ENCODE measurements at places on chromosomes 12 and 14.

DNA sequence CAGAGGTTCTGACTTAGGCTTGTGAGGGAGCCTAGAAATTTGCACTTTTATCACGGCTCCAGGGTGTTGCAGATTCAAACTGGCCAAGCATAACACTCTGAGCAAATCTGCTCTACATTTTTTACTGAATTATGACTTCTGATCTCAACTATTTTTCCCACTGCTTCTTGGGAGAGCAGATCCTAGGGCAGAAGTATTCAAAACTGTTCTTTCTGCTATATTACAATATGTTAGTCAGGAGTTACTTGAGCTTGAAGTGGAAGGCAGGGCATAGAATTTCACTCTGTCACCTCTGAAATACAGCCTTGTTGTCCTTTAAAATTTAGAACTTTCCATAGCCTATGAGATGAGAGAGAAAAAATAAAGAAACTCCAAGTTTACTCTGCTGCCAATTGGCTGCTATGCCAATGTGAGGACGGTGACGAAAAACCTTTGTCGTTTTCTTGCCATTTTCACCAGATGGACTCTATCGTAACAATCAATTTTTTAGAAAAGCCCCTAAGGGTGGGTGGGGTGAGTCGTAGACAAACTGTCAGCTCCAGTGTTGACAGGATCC, 16.4 kb upstream of the KERA start:
- no peak for DNase-seq

GRCh38 chr12:47080725-47081502, 1.2 kb upstream of the AMIGO2 start:
- DNase-seq, result no peak

- no peak for DNase-seq
Measured at GRCh38 chr12:22459838-22460490, 84.4 kb downstream of the C2CD5 start.

DNA sequence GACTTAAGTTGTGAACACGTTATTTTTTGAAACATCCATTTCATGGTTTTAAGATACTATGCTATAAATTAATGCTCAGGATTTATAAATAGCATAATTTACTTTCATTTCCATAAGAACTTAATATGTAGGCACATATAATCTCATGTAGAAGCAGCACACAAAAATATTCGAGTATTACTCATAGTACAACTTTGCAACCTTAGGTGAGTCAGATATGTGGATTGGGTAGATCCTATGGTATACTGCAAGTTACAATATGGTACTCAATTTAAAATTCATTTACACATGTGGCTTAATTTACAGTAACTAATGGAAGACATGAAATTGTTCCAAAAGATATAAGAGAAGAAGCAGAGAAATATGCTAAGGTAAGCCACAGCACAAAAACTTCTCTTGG, 26.0 kb downstream of the PSMA3 start:
- DNase-seq, result no peak

DNA sequence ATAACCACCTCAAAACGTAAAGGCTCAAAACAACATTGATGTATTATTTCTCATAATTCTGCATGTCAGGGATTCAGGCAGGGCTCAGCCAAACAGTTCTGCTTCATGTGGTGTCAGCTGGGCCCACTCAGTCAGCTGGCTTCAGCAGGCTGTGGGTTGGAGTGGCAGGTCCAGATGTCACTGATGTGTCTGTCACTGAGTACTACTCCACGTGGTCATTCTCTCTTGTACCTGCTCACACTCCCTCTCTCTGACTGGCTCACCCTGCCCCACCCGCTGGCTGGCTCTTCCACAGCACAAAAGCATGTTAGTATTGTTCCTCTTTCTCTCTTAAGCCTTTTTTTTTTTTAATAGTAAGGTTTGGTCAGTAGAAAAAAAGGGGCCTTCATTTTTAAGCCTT, 182.4 kb downstream of the DICER1 start:
- DNase-seq, result no peak

DNA sequence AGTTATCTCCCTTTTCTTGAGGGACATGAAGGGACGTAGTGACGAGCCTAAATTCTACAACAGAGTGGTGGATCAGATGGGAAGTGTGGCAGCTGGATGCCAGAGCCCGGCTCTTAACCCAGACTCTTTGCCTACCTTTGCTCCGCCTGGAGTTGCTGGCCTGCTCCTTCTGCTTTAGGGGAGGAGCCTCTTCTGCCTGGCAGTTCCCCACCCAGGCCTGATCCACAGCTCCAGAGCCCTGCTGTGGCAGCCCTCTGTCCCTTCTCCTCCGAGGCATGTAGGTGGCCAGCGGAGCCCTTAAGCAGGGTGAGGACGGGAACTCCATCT, 2.3 kb upstream of the PRPH start:
- no peak for DNase-seq

DNA sequence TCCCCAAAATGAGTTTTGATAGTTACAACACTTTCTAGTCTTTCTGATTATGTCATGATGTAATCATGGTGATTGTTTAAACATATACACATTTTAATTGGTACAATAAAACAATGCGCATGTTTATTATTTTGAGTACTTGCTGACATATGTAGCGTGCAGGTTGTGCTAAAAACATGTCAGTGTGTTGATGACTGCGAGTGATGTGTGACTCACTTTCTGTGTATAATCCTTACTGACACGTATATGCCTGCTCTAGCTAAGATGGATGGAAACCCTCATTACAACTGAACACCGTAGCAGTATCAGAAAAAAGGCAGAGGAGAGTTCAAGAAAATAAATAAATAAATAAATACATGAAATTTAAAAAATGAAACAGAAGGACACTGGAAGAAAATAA, 1552.4 kb upstream of the FLRT2 start:
- no peak for DNase-seq

DNA sequence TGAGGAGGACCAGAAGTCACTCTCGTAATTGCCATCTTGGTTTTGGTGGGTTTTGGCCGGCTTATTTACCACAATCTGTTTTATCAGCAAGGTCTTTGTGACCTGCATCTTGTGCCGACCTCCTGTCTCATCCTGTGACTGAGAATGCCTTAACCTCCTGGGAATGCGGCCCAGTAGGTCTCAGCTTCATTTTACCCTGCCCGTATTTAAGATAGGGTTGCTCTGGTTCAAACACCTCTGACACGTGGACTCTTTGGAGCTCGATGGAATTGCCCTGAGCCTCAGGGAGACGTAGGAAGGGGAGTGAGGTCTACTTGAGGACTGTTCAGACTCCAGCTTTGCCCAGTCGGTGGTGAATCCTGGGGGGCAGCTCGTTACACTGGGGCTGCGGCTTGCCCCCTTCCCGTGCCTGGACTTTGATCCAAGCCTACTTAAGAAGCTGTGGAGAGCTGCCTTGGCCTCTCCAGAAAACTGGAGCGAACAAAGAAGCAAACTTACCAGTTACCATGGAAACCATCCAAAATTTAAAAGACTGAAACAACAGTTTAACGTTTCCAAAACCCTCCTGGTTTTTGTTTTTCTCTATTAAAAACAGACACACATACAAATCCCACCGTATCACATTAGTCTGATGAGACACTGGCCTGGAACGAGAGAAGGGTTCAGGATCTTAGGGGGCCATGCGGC, 28.0 kb downstream of the CALM1 start:
- no peak for DNase-seq

DNA sequence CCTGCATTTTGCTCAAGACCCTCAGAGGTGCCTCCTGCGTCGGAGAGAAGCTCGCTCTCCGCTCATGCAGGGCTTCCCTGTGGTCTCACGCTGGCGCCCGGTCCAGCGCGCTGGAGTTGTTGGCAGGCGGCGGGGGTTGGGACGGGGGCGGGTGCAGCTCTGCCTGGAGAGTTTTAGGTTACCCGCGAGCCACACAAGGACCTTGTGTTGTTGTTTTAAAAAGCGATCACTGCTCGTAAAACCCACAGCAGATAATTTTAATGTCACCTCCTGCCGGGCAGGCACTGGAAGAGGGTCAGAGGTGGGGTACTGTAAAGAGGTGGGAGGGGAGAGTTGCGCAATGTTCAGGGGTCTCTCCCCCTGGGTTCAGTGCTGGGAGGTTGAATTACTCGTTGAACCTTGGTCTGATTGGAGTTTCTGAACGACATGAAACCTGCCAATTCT, 850 bp downstream of the SMOC1 start:
- no peak for DNase-seq

DNA sequence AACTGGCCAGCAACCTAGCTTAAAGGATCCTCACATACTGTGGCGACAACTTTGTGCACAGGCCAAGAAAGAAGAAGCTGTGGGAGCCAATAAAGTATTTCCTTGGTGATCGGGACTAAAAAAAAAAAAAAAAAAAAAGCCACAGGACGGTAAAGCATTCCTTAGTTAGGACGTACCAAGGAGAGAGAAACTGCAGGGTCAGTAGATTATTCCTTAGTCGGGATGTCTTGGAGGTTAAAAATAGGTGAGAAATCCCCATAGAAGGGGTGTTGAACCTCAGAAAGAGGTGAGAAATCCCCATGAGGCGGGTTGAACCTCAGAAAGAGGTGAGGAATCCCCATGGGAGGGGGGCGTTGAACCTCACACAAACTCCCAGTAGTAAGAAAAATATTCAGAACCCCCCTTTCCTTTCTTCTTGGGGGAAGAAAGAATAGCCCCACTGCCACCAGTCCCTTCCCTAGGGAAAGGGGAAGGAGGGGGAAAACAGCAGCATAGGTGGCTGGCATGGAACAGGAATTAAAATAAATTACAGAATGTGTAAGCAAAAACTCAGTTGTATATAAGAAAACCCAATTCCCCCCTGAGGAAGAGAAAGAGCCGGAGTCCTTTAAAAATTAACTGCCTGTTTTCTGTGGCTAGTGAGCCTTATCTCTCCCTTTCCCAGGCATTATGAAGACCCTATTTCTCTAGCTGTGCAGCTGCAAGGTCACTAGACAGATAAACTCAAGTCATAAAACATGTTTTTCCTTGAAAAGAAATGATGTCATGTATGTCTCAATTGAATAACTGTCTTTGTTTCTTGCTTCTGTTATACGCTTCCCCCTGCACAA, 26.8 kb downstream of the KLRK1 start:
- DNase-seq, result no peak

DNA sequence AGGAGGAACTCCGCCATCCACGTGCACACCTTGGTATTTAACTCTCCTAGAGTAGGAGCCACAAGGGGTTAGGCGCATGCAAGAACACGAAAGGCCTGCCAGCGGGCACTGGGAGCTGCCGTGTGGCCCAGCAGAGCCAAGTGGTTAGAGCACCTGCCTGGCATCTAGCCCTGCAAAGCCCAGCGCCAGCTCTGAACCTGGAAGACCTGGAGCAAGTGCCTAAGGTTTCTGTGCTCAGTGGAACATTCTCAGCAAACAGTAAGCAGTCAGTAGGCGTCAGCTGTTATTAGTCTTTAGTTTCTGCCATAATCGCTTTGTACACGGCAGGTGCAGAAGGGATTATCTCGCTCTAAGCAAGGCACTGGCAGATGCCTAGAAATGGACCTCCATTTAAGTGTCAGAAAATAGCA, 55.4 kb downstream of the SETD3 start:
- no peak for DNase-seq

- DNase-seq, result no peak
Measured at GRCh38 chr14:33728010-33728498, 222.8 kb downstream of the EGLN3 start.

- DNase-seq, result no peak
Measured at GRCh38 chr12:126093908-126094307, 1028.7 kb downstream of the AACS start.

- DNase-seq, result no peak
Measured at GRCh38 chr12:3431686-3432085, 59.3 kb upstream of the PRMT8 start.

DNA sequence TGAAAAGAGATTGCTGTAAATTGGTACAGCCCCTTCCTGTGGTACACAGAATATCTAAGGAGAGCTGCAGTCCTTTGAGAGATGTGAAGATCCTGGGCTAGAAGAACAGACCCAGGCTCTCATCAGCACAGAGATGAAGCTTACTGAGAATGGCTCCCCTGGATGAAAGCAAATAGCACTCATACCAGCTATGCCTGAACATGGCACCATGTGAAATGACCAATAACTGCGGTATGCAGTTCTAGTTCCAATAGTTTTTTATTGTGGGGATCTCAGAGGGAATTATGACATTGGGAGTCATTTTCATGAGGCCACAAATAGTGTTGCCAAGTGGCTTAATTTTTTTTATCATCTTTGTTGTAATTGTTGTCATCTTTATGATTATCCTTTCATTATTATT, 15.4 kb upstream of the TRHDE start:
- no peak for DNase-seq

DNA sequence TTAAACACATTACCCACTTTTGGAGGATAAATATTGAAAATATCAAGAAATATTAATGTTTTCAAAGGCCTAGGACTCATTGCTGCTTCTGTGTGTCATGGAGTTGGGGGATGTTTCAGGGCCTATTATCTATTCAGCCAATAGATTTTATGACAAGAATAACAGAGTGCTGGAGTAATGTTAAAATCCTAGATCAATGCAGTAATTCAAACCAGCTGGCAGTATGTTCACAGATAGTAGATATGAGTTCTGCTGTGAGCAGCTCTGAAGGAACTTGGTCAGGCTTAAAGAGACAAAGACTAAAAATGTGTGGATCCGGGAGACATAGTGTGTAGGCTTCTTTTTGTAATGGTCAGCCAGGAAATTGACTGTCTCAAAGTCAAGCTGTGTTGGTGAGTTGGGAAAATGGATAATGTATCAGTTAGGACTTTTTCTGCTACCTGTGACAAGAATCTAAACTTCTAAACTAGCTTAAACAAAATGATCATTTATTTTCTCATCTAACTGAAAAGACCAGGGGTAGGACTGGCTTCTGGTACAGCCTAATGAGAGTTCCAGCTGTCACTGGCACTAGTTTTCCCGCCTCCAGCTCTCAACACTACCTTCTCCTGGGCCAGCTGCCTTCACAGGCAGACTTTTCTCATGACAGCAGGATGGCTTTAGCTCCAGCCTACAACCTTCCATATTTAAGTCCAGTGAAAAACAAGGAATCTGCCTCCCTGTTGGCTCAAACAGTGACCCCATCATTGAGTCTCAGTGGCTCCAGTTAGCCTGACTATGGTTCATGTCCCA, 16.3 kb upstream of the POLR3B start:
- DNase-seq, result no peak

DNA sequence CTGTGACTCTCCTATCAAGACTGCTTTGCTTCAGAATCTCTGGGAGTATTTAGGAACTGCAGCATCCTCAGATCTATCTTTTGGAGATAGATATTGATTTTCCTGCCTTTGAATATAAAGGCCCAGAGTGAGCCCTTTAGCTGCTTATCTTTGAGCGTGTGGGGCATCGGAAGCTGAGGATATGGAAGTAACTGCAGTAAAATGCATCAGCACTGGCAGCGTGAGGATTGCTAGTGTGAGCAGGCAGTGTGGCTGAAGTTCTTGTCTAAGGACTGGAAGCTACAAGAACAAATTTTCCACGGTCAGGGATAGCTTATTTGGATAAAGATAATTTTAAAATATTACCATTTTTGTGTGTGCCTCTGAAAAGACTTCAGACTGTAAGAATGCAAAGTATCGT, 474.7 kb downstream of the NPAS3 start:
- no peak for DNase-seq

- no peak for DNase-seq
Measured at GRCh38 chr12:104503191-104503590, 46.4 kb downstream of the CHST11 start.

Data from dorsolateral prefrontal cortex (tissue), 122 donors.